Urinary bladder (tissue), 4 donors: ENCODE measurements at places on chromosomes 13 and 19. TPM values are rescaled to one million over a fixed set of nuclear protein-coding genes. Genes with fewer than 3 reads are reported as not detected.

GRCh38 chr13:106882246-106882645 lies 314.3 kb upstream of the ARGLU1 start:
- no peak for DNase-seq

GRCh38 chr13:26837997-26838396 lies 77.4 kb upstream of the GPR12 start:
- DNase-seq: no peak

DNA sequence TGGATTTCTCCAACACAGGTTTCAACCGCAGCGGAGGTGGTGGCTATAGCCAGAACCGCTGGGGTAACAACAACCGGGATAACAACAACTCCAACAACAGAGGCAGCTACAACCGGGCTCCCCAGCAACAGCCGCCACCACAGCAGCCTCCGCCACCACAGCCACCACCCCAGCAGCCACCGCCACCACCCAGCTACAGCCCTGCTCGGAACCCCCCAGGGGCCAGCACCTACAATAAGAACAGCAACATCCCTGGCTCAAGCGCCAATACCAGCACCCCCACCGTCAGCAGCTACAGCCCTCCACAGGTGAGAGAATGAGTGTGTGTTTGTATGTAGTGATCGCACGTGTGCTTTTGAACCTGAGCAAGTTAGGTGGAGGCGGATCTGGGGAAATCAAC lies 6.0 kb upstream of the CCDC97 start:
- no peak for DNase-seq

DNA sequence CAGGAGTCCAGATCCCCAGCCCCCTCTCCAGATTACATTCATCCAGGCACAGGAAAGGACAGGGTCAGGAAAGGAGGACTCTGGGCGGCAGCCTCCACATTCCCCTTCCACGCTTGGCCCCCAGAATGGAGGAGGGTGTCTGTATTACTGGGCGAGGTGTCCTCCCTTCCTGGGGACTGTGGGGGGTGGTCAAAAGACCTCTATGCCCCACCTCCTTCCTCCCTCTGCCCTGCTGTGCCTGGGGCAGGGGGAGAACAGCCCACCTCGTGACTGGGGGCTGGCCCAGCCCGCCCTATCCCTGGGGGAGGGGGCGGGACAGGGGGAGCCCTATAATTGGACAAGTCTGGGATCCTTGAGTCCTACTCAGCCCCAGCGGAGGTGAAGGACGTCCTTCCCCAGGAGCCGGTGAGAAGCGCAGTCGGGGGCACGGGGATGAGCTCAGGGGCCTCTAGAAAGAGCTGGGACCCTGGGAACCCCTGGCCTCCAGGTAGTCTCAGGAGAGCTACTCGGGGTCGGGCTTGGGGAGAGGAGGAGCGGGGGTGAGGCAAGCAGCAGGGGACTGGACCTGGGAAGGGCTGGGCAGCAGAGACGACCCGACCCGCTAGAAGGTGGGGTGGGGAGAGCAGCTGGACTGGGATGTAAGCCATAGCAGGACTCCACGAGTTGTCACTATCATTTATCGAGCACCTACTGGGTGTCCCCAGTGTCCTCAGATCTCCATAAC lies at the start of gene APOE:
Gene APOE (plus strand): TSS at position 360 of the 724 bp plus-strand sequence. CDS start 829 bp downstream, outside the sequence.
- no peak for DNase-seq

GRCh38 chr13:108158746-108159145 lies 56.6 kb downstream of the LIG4 start:
- DNase-seq: no peak

DNA sequence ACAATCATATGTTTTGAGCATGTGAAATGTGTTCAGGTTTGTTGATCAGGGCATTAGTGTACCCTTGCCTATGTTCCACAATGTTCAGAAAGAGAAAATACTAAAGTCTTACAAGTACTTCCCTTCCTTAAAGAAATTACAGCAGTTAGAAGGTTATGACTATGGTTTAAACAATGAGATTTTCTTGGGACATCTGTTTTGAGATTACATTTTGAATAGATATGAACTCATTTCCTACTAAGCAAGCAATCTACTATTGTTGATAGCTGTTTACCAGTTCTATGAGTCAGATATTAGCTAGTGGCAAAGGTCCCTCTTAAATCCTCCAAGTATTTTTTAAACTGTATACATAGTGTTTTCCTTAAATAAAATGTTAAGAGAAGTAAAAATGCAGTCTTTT lies 241.3 kb downstream of the DACH1 start:
- no peak for DNase-seq

- no peak for DNase-seq
Observed at GRCh38 chr19:7521551-7522071, 813 bp upstream of the MCOLN1 start.

PDX1 gene
- not detected for total RNA-seq

CPB2 gene
- not detected for total RNA-seq
